NCI-H2029 treated with DMSO at 0.1 percent for 48 hours (cell line): ENCODE measurements at places on chromosomes 3 and 15.

- DNase-seq, result no peak
Observed at GRCh38 chr3:33171580-33171979, 47.0 kb downstream of the SUSD5 start.

GRCh38 chr15:41340189-41340695 lies 7.6 kb downstream of the NUSAP1 start:
- DNase-seq, result no peak

DNA sequence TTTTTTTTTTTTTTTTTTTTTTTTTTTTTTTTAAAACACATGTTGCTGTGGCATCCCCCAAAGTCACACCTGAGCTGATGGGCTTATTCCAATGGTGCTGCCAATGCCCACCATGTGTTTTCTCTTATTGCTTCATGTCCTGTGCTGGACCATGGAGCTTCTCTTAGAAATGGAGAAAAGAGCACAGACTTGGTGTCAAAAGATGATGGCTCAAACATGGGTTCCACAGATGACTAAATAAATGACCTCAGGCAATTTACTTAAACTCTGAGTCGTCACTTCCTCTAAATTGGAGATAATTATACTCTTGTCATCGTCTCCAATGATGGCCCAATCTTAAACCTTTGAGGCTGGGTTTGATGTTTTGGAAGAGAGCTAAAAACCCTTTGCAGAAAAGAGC lies 28.1 kb downstream of the CHST2 start:
- DNase-seq, result no peak

GRCh38 chr3:27568393-27568792 lies 84.2 kb upstream of the SLC4A7 start:
- DNase-seq, result no peak
